ENCODE measurements at places on chromosomes 5 and 9.

GRCh38 chr9:123597876-123598556, 242.0 kb downstream of the CRB2 start:
- no peak for DNase-seq

DNA sequence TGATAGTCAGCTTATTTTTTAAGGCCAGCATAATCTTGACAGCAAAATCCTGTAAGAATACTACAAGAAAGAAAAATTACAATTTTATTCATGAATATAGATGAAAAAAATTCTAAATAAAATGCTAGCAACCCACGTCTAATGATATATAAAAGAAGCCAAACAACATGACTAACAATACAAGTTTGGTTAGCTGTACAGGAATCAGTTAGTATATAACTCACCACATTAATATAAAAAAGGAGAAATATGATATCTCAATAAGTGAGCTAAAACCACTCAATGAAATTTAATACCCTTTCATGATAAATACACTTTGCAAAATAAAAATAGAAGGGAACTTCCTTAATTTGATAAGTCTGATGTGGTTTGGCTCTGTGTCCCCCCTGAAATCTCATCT, 139.7 kb upstream of the MAN2A1 start:
- no peak for DNase-seq

DNA sequence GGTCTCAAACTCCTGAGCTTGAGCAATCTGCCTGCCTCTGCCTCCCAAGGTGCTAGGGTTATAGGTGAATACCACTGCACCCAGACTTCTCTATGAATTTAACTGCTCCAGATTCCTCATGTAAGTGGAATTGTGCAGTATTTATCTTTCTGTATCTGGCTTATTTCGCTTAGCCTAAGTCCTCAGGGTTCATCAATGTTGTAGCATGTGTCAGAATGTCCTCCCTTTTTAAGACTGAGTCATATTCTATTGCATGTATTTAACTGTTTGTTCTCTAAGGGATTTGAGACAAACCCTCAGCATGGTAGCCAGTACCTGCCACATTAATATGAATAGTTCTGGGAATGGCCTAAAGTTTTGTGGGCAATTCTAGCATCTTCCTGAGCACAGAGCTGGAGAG, 53.9 kb upstream of the TUT7 start:
- no peak for DNase-seq

GRCh38 chr5:42886635-42887034, 74.9 kb upstream of the SELENOP start:
- DNase-seq = no peak

- no peak for DNase-seq
Observed at GRCh38 chr9:88692827-88693226, 157.8 kb downstream of the NXNL2 start.

- DNase-seq = no peak
Observed at GRCh38 chr5:1026700-1027621, 18.4 kb downstream of the NKD2 start.

- DNase-seq = no peak
Observed at GRCh38 chr5:17224858-17225511, 7.6 kb downstream of the BASP1 start.

GRCh38 chr5:139091439-139092156, 106.6 kb downstream of the SIL1 start:
- no peak for DNase-seq

DNA sequence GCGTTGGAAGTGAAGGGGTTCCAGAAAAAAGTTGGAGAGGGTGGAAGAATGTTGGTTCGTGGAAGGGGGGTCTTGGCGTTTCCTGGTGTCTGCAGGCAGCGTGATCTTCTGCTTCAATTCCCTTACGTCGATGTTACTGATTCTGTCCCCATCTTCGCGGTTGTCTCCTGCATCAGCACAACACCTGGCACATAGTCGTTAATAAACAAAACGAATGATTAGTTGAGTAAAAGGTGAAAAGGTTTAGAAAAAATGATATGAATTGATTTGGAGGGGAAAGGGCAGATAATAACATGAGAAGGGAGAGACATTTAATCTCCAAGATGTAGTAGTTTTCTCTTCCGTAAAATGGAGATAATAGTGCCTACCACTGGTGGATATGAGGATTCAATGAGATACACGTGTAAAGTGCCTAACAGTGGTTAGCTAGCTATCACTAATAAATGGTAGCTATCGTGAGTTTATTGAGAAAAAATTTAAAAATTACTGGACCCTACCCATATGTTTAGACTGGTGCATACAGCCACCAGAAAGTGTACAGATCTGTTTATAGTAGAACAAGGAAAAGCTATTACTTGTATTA, 556 bp downstream of the MTREX start:
- DNase-seq = no peak

- DNase-seq = no peak
Observed at GRCh38 chr9:114033397-114034103, 44.5 kb downstream of the AMBP start.

GRCh38 chr5:179223528-179223927, 121.7 kb downstream of the ADAMTS2 start:
- no peak for DNase-seq

DNA sequence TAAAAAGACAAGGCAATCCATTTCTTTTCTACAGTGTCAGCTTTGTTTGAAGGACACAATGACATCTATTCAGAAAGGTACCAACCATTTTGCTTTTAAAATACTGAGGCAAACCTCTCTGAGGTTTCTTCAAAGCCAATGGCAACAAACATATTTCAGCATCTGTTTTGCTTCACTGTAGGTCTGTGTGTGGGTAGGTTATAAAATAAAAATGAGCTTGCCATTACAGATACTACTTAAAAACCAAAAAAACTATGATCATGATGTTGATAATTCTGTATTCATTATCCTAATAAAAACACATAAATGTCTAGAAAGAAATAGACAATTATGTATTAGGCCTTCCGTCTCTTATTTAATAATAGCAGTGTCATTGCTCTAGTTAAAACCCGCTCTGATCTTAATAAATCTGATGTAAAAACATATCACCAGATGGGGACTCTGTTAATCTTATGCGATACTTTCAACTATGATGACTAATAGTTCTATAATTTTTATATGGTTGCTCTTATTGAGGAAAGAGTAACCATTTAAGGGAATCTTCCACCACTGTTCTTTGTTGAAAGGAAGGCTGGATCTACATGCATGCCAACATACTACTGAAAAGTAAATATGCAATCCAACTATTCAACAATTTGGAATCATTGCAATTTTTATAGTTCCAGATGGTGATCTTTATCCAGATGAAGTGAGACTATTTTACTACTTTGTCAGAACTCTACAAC, 647.2 kb downstream of the PDE4D start:
- DNase-seq = no peak

GRCh38 chr9:137221506-137222111, 431 bp downstream of the RNF208 start:
- DNase-seq = no peak

- no peak for DNase-seq
Observed at GRCh38 chr9:83178717-83179116, 115.8 kb upstream of the RASEF start.

GRCh38 chr5:115428676-115429075, 115.9 kb downstream of the FEM1C start:
- DNase-seq = no peak

DNA sequence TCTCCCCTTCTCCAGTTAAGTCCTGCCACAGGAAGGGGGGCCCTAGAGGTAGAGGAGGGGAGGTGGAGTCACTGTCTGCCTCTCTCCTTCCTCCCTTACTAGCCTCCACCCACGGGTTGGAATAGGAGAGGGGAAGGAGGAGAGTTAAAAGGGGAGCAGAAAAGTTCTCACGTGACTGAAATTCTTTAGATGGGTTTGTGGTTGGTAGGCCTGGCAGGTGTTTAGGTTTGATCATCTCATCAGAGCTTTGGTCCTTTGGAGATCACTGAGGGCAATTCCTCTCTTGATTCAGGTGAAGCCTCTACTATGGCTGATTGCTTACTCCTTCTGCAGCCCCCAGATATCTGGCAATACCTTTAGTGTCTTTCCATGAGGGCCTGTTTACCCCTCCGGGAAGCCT, 24.9 kb upstream of the C5orf63 start:
- DNase-seq = no peak

- no peak for DNase-seq
Observed at GRCh38 chr9:14136047-14136635, 177.8 kb downstream of the NFIB start.

DNA sequence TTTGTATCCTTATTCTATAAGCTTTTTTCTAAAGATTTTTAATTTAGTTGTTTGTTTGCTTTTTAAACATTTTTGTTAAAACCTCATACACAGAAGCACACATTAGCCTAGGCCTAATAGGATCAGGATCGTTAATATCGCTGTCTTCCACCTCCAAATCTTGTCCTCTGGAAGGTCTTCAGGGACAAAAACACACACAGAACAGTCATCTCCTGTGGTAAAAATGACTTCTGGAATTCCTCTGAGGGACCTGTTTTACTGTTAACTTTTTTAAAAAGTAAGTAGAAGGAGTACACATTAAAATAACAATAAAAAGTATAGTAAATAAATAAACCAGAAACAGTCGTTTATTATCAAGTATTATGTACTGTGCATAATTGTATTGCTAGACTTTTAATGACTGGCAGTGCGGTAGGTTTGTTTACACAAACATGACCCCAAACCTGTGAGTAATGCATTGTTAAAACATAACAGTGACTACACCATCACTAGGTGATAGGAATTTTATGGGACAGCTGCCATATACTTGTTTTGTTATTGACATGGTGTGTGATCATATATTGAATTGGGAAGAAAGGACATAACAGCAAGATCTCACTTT, 109.6 kb downstream of the ZCCHC7 start:
- DNase-seq = no peak

- DNase-seq = no peak
Observed at GRCh38 chr5:10932426-10932825, 171.4 kb upstream of the DAP start.

DNA sequence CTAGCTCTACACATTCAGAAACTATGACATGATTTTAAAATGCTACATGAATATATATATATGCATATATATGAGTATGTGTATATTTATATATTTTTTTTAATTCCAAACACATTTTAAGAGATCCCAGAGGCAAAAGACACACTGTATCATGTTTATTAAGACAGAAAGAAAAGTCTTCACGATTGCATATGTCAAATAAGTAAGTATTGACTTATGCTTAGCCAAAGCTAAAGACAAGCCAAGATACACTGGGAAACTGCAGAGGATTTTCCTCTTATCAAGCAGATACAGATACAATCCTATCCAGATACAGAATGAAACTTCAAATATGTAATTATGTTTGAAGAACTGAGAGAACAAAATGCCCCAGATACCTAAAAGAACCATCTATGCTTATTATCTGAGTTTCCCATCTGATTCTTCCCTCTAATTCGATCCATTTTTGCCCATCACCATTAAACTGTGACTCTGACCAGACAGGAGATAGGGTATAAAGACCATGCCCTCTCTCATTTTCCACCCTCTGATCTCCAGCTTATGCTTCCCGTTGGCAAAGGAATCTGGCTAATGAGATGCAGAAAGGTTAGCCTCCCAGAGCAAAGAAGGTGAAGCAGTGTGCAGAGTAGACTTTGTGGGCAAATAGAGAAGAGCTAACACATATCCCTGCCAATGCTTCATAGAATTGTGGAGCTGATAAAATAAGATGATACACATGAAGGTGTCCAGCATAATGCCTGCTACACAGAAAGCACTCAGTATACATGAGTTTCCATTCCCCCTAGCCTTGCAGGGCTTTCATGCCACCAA, 131.0 kb upstream of the TARS1 start:
- no peak for DNase-seq

DNA sequence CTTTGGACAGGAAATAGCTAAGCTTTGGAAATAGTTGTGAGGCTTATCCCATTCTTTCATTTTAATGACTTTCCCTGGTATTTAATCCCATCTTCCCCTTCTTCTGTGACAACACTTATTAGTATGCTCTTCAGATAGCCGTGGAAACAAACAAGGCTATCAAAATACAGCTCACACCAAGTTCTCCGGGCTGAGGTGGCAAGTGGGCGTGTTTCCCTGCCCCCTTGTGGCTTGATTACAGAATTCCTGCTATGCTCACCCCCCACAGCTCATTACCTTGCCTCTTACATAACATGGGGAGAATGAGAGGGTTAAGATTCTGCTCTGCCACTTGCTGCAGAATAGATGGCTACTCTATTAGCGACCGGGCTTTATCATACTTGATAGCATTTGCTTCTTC, 437.1 kb upstream of the TLE4 start:
- no peak for DNase-seq
